ENCODE measurements at places on chromosomes 16 and 17.
A peak's percentile ranks its signal among the peaks of the same experiment; 100 is the strongest.

DNA sequence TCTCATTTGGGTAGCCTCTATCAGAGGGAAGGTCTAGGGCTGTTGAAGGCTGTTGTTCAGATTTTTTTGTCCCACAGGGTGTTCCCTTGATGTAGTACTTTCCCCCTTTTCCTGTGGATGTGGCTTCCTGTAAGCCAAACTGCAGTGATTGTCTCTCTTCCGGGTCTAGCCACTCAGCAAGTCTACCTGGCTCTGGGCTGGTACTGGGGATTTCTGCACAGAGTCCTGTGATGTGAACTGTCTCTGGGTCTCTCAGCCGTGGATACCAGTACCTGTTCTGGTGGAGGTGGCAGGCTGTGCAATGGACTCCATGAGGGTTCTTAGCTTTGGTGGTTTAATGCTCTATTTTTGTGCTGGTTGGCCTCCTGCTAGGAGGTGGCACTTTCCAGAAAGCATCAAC lies 23.3 kb upstream of the CCR7 start:
- DNase-seq, result no peak

GRCh38 chr16:9082422-9082821 lies 9.0 kb upstream of the HAPSTR1 start:
- no peak for DNase-seq

DNA sequence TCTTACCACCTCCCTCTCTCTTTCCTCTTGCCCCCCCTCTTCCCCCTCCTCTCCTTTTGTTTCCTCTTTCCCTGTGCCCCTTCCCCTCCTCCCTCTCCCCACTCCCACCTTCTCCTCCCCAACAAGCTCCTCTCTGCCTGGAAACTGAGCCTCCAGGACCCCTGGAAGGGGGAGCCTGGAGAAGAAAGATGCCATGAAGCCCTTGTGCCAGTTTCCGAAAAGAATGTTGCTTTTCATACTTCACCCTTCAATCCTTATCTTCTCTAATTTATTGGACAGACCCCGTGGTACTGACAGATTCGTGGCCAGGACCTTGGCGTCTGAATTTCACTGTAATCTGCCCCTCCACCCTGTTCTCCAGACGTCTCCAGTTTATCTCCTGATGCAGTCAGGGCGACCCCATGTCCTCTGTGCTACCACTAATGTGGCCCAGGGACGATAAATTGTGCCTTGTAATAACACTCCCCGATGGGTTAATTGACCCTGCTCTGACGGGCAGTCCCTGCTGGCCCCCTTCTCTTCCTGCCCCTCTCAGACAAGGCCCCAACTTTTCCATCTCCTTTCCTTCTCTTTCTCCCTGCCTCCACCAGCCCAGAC lies 138.4 kb upstream of the GSE1 start:
- DNase-seq, result no peak

DNA sequence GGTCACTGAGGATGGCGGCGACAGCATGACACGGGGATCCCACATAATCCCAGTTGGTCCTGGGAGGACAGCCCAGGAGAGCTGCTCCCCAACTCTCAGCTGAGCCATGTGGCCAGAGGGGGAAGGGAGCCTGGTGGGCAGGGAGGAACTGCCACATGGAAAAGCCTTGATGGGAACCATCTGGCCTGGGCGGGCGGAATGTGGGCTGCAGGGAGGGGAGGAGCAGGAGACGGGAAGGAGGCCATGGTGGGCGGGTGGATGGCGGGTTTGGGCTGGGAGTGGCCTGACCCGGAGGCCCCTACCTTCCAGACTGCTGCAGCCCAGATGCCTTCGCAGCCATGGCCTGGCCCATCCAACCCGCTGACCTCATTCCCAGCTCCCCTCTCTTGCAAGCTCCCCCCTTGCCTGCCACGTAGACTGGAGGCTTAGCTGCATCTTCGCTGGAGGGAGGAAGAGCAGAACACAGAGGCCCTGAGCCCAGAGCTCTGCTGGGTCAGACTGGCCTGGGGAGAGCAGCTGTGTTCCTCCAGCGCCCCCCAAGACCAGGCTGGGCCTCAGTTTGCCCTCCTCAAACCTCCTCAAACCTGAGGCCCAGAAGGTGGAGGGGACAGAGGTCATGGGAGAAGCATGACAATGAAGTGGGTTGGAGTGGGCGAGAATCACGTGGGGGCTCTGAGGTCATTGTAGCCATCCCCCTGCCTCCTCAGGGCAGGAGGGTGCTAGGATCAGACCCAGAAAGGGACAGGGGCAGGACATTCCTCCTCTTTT lies 8.2 kb upstream of the COL1A1 start:
- peak; percentile 95 for DNase-seq

GRCh38 chr16:14086477-14086876 lies 15.4 kb downstream of the MRTFB start:
- no peak for DNase-seq

DNA sequence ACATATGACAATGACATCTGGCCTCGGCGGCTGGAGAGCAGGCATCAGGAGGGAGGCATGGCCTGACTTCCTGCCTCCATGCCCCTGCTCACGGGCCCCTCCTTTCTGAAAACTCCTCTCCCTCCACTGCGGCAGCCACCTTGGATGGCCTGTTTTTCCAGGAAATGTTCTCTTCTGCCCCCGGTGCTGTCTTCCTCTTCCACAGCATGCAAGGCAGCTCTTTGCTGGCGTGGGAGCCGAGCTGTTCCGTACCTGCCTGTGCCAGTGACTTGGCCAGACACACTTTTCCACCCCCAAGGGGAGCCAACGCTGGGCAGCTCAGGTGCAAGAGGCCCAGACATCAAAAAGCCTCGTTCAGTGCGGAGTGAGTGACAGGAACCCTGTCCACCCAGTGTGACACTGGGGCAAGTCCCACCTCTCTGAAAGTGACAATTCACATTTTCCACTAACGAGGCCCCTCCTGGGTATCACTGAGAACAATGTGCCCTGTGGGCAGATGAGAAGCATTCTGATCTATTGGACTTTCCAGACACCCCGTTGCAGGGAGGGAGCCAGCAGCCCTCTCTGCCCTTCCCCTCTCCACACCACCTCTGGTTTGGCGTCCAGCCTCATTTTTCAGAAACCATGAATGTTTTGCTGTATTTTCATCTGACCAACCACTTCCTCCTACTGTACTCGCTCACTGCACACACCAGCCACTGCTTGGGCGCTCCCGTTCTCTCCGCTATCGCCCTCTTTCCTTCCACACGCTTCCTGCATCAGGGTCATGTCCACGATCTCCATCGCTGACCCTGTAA lies 31.2 kb downstream of the NSMCE1 start:
- DNase-seq, result no peak

GRCh38 chr16:72948238-72948829 lies 99.6 kb downstream of the ZFHX3 start:
- DNase-seq, result no peak

DNA sequence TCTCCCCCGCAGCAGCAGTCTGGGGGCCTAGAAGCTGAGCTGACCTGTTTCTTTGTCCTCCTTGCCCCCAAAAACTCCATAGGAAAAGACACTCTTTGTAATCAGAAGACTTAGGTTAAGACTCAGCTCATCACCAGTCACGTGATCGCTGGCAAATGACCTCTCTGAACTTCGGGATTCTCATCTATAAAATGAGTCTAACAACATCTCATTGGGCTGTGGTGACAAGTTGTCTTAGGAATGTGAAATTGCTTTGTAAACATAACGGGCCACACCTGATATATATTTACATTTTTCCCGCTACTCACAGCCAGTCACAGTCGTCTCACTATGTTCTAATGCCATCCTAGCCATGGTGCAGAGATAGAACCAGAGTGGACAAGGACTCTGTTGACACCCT lies 86.0 kb upstream of the LHX1 start:
- no peak for DNase-seq

DNA sequence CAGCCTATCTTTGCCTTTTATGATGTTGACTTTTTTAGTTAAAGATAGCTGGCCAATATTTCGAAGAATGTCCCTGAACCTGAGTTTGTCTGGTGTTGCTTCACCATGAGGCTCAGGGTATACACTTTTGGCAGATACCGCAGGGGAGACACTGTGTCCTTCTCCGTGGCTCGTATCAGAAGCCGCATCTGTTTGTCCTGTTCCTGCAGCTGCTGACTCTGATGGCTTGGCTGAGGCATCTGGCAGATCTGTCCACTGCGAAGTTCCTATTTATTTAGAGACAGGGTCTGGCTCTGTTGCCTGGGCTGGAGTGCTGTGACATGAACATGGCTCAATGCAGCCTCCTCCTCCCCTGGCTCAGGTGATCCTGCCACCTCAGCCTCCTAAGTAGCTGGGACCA lies 93.5 kb downstream of the CRISPLD2 start:
- DNase-seq, result no peak

GRCh38 chr17:2095536-2095910 lies 40.6 kb downstream of the HIC1 start:
- DNase-seq, result no peak

GRCh38 chr17:80220736-80221215 lies 549 bp downstream of the SLC26A11 start:
- DNase-seq, result no peak

GRCh38 chr16:64740261-64740660 lies 381.6 kb downstream of the CDH11 start:
- DNase-seq, result no peak

DNA sequence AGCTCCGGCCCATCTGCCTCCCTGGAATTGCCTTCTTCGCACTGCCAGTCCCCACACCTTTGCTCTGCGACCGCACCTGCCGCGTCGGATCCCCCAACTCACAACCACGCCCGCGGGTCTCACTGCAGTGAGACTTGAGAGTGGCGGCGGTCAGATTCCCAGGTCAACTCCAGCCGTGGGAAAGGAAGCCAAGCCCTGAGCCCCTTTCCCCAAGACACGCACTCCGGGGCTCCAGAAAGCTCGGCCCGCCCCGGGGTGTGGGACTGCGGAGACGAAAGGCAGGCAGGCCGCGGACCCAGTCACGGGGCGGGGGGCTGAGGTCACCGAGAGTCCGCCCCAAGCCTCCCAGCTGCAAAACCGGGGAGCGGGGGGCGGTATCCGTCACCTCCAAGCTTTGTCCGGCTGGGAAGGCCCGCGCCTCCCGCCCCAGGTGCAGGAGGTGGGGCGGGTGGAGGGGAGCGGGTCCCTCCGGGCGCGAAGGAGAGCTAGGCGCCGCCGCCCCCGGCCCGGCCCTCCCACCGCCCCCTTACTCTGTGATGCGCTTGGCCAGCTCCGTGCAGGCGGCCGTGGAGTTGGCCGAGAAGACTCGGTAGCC lies 615 bp downstream of the PRPSAP1 start:
- DNase-seq, result no peak

DNA sequence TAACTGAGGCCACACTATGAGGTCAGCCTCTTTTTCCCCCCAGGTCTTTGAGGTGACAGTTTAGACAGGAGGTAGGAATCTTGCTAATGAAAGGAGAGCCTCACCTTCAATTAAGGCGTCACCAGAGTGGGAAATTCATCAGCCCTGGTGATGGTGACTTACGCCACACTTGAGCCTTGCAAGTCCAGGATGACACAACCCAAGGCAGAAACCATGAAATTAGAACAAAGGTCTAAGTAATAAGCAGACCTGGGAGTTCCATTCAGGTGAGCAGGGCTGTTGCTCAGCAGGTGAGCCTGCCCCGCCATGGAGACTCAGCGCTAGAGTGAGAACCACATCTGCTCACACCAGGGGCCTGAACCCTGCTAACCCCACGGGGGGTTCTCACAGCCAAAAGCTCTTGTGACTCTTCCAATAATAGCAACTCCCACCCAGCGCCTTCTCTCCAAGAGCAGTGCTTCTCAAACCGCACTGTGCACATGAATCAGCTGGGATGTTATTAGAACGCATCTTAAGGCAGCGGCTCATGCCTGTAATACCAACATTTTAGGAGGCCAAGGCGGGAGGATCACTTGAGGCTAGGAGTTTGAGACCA lies 28.7 kb upstream of the KIFC3 start:
- no peak for DNase-seq

DNA sequence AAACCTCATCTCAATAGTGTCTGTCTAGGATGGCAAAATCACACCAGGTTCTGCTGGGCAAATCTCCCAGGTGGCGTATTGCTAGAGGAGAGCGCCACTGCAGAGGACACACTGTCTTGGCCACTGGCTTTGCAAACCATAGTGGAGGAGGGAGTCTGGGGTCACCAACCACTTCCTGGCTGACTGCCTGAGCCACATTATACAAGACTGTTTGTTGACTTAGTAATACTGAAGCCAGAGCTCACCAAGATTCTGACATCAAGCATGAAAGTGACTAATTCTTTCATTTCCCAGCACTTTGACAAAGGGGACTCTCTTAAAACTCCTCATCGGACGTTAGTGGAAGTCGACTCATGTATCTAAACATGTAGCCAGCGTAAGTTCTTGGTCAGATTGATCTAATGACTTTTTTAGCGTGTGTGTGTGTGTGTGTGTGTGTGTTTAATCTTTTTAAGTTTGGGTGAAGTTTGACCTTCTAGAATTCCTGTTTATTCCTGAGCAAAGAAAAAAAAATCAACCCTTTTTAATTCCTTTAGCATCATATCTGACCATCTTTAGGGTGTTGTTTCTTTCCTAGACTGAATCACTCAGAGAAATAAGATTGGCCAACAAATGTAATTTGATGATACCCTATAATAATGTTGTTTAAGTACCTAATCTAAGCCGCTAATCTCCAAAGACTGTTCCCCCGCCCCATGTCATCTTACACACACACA lies 13.7 kb downstream of the PITPNC1 start:
- DNase-seq, result no peak

GRCh38 chr16:11379420-11379819 lies 34.2 kb downstream of the RMI2 start:
- DNase-seq, result no peak

DNA sequence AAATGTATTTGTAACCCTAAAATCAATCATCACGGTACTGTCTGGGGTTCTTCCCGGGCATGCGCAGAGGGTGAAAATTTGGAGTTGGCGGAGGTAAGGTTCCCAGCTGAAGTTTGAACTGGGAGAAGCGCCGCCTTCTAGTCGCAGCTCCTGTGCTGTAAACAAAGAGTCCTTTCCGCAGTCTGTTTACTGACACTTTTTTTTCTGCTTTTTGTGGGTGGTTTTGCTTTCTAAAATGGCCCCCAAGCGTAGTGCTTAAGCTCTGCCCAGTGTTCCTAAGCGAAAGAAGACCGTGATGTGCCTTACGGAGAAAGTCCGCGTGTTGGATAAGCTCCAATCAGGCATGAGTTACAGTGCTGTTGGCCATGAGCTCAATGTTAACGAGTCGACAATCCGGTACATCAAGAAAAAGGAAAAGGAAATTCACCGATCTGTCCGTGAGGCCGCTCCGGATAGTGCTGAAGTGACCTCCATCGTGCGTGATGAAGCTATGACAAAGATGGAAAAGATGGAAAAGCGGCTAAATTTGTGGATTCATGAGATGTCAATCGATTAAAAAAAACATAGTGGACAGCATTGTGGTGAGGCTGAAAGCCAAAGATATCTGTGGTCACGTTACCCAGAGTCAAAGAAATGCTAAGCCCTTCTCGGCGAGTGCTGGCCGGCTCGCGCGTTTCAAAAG lies 570 bp upstream of the CFDP1 start:
- DNase-seq, result peak; percentile 76

All from forelimb muscle (tissue), 1 donor.